Omental fat pad (tissue), 4 donors: ENCODE measurements at places on chromosomes 6 and 20. TPM values are rescaled to one million over a fixed set of nuclear protein-coding genes. Genes with fewer than 3 reads are reported as not detected.

Gene CLIC1
- total RNA-seq: 443 TPM

Gene ADGRG6
- 30.4 TPM for total RNA-seq

Gene BTN3A1
- 24.6 TPM for total RNA-seq

Gene GPR31
- total RNA-seq: not detected

Gene OR2B6
- not detected for total RNA-seq

Gene PLAGL2
- total RNA-seq: 4.8 TPM

Gene ADTRP
- total RNA-seq: 2.4 TPM
